ENCODE measurements at places on chromosomes 11 and 22.

DNA sequence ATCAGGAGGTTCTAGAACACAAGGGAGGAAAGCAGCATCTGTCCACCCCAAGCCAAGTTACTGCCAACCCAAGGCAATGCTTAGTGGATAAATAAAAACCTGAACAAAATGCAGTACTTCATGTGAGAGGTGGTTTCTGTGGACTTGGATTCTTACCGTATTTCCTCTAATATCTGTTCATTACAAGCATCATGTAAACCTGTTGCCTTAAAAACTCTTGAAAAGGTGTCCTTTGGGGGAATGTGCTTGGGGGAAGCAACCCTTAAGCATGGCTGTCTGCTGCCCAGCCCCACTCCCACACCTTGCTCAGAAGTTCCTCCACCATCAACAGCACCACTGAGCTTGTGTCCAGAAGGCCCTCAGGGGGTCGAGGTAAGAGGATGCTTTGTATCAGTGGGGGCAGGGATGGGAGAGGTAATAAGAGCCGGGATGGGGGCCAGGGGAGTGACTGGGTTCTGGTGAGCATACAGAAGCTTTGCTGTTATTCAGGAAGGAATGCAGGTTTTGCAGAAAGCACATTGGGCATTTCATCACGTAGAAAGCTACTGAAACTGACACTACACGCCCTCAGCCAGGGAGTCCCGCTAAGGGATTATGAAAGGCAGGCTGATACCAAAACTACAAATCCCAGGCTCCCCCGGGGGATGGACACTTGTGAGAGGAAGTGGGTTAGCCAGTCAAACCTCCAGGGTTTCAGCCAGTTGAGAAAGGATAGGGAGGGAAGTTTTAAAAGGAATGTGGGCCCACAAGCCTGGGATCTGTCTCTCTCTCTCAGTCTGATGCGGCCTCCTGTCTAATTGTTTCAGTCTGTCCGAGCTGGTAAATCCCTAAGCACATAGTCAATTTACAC, 52.0 kb downstream of the KCNJ1 start:
- no peak for DNase-seq

- DNase-seq, result no peak
These were observed 541.2 kb downstream of the BUD13 start for GRCh38 chr11:116231543-116231942.

DNA sequence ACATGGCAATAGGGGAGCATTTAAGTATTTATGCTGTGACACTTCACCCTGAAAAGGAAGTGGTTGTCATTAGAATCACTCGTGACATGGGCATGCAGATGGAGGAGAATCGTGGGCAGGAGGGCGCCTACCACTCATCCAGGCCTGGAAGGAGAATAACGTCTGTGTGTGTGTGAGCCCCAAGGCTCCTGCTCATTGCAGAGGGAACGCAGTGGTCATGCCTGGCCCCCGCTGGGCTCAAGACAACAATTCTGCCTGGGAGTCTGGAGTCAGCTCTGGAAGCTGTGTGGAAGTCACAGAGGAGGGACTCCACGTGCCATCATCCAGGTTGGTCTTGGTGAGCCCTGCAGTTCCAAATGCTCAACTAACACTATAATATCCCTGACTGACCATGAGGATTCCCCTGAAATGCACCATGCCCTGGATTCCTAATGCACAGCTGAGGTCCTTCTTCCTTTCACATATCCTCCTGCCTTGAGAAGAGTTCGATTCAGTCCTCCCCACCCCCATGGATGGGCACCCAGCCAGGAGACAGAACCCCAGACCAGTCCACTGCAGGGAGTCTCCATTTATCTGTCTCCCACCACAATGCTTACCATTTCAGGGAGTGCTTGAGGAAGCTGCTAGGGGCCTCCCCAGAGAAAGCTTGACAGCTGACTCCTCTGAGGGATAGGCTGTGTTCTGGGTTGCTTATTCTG, 446.9 kb upstream of the B3GAT1 start:
- no peak for DNase-seq

- no peak for DNase-seq
These were observed 7.4 kb upstream of the BIRC3 start for GRCh38 chr11:102309621-102310541.

DNA sequence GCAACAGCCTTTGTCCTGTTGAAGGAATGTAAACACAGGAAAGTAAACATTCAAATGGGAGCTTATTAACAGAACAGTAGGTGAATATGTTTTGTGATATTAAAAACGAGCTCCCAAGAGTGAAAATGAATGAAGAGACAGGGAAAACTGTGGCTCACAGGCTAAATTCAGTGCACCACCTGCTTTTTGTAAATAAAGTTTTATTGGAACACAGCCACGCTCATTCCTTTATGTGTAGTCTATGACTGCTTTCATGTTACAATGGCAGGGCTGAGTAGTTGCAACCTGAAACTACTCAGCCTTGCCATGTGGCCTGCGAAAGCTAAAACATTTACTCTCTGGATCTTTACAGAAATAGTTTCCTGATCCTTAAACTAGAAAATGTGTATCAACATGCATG, 136.9 kb downstream of the MYO18B start:
- no peak for DNase-seq

GRCh38 chr22:37953062-37953436, 352 bp downstream of the C22orf23 start:
- DNase-seq, result no peak

GRCh38 chr11:83702796-83703195, 416.6 kb upstream of the CCDC90B start:
- no peak for DNase-seq

- DNase-seq, result no peak
These were observed 4.3 kb upstream of the WT1 start for GRCh38 chr11:32439501-32440210.

DNA sequence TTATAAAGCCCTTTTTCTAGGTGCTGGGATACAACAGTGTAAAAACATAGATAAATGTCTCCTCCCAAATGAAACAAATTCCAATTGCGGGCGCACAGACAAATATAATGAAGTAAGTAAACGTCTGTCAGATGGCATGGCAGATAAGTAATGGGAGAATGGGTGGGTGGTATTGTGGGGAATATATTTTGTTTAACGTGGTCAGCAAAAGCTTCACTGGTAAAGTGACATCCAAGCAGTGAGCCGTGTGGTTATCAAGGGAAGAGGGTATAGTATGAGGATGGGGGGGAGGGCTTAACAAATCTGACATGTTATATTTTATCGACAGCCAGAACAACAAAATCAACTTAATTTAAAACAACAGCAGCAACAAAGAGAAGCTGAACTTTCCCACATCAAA, 1.2 kb downstream of the SVIP start:
- DNase-seq, result no peak

GRCh38 chr22:48705159-48705916, 1122.3 kb downstream of the BRD1 start:
- no peak for DNase-seq

GRCh38 chr11:1565173-1565903, 6.7 kb downstream of the DUSP8 start:
- no peak for DNase-seq
